Osteocyte (in vitro differentiated cells): ENCODE measurements at places on chromosomes 11 and 22. TPM values are rescaled to one million over a fixed set of nuclear protein-coding genes. Genes with fewer than 3 reads are reported as not detected.

The GSTT2B gene
- total RNA-seq = not detected in 2 replicates

The CACNA1I gene
- total RNA-seq = 0.03 TPM in 2 replicates

The EHF gene
- not detected in 2 replicates for total RNA-seq

The APOL3 gene
- total RNA-seq = 10.1 and 10.8 TPM in 2 replicates

The IL17REL gene
- total RNA-seq = not detected in 2 replicates

The PIK3IP1 gene
- 10.3 and 13.0 TPM in 2 replicates for total RNA-seq

The CYB5R2 gene
- total RNA-seq = 5.7 and 7.9 TPM in 2 replicates

The EMID1 gene
- 0.42 and 0.51 TPM in 2 replicates for total RNA-seq

The C11orf87 gene
- total RNA-seq = 8.6 and 9.0 TPM in 2 replicates

The PATE2 gene
- total RNA-seq = not detected in 2 replicates

The OR10A4 gene
- total RNA-seq = not detected in 2 replicates

The HORMAD2 gene
- total RNA-seq = not detected in 2 replicates

The KCNK4 gene
- 0.39 and 0.43 TPM in 2 replicates for total RNA-seq

DNA sequence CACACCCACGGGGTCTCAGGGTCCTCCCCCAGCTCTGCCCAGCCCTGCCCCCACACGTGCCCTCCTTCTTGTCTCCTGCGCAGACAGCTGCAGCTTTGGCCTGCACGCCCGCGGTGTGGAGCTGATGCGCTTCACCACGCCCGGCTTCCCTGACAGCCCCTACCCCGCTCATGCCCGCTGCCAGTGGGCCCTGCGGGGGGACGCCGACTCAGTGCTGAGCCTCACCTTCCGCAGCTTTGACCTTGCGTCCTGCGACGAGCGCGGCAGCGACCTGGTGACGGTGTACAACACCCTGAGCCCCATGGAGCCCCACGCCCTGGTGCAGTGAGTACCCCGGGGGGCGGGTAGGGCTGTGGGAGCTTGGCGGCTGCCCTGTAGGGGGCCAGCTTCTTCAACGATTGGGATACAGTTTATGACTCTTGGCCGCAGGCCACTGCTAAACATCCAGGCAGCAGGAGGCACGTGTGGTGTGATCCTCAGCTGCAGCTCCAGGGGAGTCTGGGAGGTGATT lies 30.8 kb downstream of the ST14 start:
- no peak for DNase-seq
- H3K36me3 ChIP-seq = no peaks in the 10 kb centered on the region
- no peak overlapping the region for H3K4me3 ChIP-seq
- no peak overlapping the region for H3K27ac ChIP-seq

- no peak overlapping the region for H3K27ac ChIP-seq
- no peaks in the 10 kb centered on the region for H3K4me1 ChIP-seq
- H3K27me3 ChIP-seq = peaks cover 4% of the 10 kb centered on the region
- peaks cover 2% of the 10 kb centered on the region for H3K36me3 ChIP-seq
- DNase-seq = no peak
- H3K4me3 ChIP-seq = no peak overlapping the region
These were observed 90.9 kb downstream of the APIP start for GRCh38 chr11:34825315-34825669.

- DNase-seq = no peak
- no peaks in the 10 kb centered on the region for H3K27me3 ChIP-seq
- H3K36me3 ChIP-seq = peaks cover 3% of the 10 kb centered on the region
- H3K27ac ChIP-seq = no peak overlapping the region
These were observed 85.8 kb downstream of the TRMU start for GRCh38 chr22:46421267-46421666.

DNA sequence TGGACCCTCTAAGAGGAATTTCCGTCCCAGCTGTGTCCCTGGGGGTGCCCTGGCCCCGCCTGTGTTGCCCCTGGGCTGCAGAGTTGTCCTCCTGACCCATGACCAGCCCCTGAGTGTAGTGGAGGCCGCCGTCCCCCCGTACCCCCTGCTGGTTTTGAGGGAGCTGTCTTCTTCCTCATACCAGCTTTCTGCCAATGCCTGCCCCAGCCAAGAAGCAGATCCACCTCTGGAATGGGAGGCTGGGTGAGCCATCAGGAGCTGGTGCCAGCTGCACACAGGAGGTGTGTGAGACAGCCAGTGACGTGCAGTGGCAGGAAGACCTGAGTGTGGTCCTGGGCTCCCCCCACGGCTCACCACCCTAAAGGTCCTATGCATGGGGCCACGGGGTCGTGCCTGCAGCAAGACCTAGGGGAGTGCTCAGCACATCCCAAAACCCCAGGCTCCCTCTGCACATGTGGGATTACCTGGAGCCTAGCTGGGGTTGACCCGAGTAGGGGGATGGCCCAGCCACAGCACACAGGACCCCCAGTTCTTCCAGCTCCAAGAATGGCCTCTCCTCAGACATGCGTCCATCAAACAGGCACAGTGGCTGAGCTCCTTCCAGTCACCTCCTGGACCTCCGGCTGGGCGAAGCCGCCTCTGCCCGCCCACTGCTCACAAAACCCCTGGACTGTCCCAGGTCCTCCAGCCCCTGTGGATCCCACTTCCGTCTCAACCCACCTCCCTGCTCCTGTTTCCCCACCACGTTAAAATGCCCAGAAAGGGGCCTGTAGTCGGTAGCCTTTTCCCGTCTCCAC lies 647.6 kb downstream of the BRD1 start:
- no peak for DNase-seq
- H3K27me3 ChIP-seq = no peaks in the 10 kb centered on the region
- H3K27ac ChIP-seq = no peak overlapping the region
- no peak overlapping the region for H3K4me3 ChIP-seq
- no peaks in the 10 kb centered on the region for H3K36me3 ChIP-seq

GRCh38 chr22:20229916-20230775 lies 38.0 kb downstream of the RTN4R start:
- no peak for DNase-seq
- H3K27ac ChIP-seq = no peak overlapping the region
- peaks cover 2% of the 10 kb centered on the region for H3K4me1 ChIP-seq
- no peaks in the 10 kb centered on the region for H3K36me3 ChIP-seq
- no peaks in the 10 kb centered on the region for H3K27me3 ChIP-seq

- peaks cover 98% of the 10 kb centered on the region for H3K4me1 ChIP-seq
- peak overlapping the region; percentile 91 for H3K27ac ChIP-seq
- no peaks in the 10 kb centered on the region for H3K27me3 ChIP-seq
These were observed 22.8 kb downstream of the MYH9 start for GRCh38 chr22:36365020-36365411.

GRCh38 chr22:37220543-37220981 lies 8.3 kb upstream of the SSTR3 start:
- no peak for DNase-seq
- H3K4me1 ChIP-seq = no peaks in the 10 kb centered on the region
- H3K4me3 ChIP-seq = no peak overlapping the region
- H3K36me3 ChIP-seq = no peaks in the 10 kb centered on the region

DNA sequence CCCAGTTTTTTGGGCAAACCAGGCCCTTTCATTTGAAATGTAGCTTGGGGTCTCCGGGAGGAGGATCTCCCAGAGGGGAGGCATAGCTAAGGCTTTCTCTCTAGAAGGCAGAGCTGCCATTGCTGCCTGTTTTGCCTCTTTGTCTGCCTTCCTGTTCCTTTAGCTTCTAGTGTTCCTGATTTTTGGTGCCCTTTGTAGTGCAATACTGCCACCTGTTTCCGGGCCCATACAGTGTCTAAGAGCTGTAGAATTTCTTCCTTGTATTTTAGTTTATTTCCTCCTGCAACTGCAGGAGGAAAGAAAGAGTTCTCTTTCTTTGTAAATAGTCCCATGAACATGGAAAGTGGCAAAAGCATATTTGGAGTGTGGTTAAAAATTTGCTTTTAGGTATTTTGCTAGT lies 19.3 kb upstream of the GLYATL1 start:
- DNase-seq = no peak
- no peaks in the 10 kb centered on the region for H3K36me3 ChIP-seq
- no peak overlapping the region for H3K27ac ChIP-seq
- H3K4me1 ChIP-seq = peaks cover 2% of the 10 kb centered on the region

DNA sequence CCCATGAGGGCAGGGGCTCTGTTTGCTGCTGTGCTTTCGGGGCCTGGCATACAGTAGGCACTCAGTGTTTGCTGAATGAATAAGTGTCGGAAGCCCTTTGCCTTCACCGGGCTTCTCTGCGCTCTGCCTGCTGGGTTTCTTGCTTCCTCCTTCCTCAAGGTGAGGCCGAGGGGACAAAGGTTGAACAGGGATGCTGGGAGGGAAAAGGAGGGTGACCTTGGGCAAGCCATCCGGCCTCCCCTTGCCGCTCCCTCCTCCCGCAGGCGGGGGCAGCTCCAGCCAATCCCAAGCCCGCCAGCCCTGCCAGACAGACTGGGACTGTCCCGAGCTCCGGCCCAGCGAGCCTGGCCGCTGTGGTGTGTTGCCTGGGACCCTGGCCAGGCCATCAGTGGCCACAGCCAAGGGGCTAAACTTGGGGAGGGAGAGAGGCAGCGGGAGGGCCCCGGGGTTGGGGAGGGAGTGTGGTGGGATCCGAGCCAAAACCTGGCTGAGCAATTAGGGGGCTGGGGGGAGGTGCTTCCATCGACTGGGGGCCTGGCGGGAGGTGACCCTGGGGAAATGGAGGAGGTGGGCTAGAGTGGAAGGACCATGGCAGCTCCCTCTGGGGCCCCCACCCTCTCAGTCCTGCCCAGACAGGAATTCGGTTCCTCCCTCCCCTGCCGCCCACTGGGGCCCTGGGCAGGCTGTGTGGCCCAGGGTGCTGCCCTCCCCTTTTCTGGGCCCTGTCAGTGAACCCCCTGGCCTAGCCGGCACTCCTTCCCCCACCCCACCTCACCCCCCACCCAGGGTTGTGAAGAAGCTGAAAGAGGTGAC lies 3.4 kb upstream of the RCOR2 start:
- H3K36me3 ChIP-seq = no peaks in the 10 kb centered on the region
- H3K4me1 ChIP-seq = peaks cover 16% of the 10 kb centered on the region
- H3K27me3 ChIP-seq = peaks cover 13% of the 10 kb centered on the region
- no peak for DNase-seq
- H3K27ac ChIP-seq = no peak overlapping the region

DNA sequence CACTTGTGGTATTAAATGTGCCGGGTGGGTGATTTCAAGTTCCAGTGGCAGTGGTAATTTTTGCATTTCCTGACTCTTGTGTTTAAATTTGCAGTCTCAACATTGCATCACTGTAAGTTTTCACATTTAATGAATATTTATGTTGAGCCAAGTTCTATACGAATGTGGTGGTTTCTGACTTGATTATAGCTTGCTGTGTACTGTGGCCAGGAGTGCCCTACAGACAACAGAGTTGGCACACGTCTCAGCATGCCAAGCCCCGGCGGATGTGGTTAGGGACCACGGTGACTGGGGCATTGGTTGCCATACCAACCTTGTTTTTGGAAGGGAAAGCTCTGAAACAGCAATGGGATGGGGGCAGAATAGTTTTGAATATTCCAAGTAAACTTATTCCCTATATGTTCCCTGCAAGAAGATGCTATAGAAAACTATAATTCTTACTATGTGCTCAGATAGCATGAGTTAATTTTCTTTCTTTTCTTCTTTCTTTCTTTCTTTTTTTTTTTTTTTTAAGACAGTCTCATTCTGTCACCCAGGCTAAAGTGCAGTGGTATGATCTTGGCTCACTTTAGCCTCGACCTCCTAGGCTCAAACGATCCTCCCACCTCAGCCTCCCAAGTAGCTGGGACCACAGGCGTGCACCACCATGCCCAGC lies 16.0 kb downstream of the ZNRF3 start:
- no peaks in the 10 kb centered on the region for H3K27me3 ChIP-seq
- no peak for DNase-seq
- no peak overlapping the region for H3K27ac ChIP-seq
- H3K4me1 ChIP-seq = peaks cover 17% of the 10 kb centered on the region
- no peak overlapping the region for H3K4me3 ChIP-seq

- no peaks in the 10 kb centered on the region for H3K36me3 ChIP-seq
- DNase-seq = no peak
- no peak overlapping the region for H3K27ac ChIP-seq
- no peak overlapping the region for H3K4me3 ChIP-seq
These were observed 2.0 kb upstream of the LAYN start for GRCh38 chr11:111538407-111539114.

DNA sequence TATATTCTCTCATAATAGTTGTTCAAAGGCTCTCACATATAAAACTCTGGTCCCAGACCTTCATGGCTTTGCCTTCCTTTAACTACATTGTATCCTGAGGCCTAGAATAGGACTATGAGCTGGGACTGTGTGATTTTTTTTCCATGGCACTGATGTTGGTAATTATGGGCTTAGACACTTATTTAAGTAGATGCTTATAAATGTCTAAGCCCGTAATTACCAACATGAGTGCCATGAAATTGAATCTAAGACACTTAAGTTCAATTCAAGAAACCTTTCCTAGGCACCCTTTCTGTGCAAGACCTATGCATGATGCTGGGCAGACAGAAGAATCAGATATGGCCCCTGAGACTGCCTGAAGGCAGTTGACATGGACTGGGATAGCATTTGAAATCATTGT lies 63.0 kb downstream of the P4HA3 start:
- no peaks in the 10 kb centered on the region for H3K27me3 ChIP-seq
- H3K4me3 ChIP-seq = no peak overlapping the region
- H3K4me1 ChIP-seq = no peaks in the 10 kb centered on the region
- no peak overlapping the region for H3K27ac ChIP-seq

DNA sequence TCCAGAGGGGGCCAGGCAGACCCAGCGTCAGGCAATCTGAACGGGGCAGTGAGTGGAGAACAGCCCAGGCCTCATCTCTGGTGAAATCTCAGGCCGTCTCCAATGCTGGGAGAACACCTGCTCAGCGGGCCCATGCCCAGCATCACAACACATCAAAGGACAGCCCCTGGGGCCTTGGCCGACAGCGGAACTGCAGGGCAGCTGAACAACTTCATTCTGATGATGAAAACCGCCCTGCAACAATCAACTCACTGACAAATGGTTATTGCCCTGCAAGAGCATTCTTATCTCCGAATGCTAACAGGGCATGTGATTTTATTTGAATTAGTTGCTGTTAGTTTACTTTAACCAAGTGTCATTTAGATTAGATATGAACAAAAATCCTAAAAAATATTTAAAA lies 14.6 kb downstream of the CELSR1 start:
- DNase-seq = no peak
- no peak overlapping the region for H3K4me3 ChIP-seq
- no peaks in the 10 kb centered on the region for H3K27me3 ChIP-seq
- no peak overlapping the region for H3K27ac ChIP-seq
- no peaks in the 10 kb centered on the region for H3K36me3 ChIP-seq

GRCh38 chr22:19175602-19176174 lies 2.8 kb downstream of the SLC25A1 start:
- peak overlapping the region; percentile 46 for H3K27ac ChIP-seq
- no peaks in the 10 kb centered on the region for H3K27me3 ChIP-seq
- DNase-seq = no peak
- H3K36me3 ChIP-seq = no peaks in the 10 kb centered on the region
- H3K4me3 ChIP-seq = peak overlapping the region; percentile 33

DNA sequence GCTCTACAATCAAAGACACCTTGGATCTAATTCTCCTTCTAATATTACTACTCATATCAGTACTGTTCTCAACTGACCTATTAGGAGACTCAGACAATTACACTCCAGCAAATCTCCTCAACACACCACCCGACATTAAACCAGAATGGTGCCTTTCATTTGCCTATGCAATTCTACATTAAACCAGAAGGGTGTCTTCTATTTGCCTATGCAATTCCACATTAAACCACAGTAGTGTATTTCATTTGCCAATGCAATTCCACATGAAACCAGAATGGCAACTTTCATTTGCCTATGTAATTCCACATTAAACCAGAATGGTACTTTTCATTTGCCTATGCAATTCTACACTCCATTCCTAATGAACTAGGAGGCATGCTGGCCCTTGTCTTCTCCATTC lies 15.3 kb upstream of the APOL3 start:
- no peak for DNase-seq
- peaks cover 12% of the 10 kb centered on the region for H3K27me3 ChIP-seq
- H3K27ac ChIP-seq = no peak overlapping the region
- H3K36me3 ChIP-seq = no peaks in the 10 kb centered on the region
- H3K4me1 ChIP-seq = no peaks in the 10 kb centered on the region
- no peak overlapping the region for H3K4me3 ChIP-seq
